ENCODE measurements at places on chromosomes 11 and 22. TPM values are rescaled to one million over a fixed set of nuclear protein-coding genes. Genes with fewer than 3 reads are reported as not detected.
A peak's percentile ranks its signal among the peaks of the same experiment; 100 is the strongest.

GRCh38 chr11:44034639-44035038 lies 13.1 kb upstream of the ACCSL start:
- no peak for DNase-seq

DNA sequence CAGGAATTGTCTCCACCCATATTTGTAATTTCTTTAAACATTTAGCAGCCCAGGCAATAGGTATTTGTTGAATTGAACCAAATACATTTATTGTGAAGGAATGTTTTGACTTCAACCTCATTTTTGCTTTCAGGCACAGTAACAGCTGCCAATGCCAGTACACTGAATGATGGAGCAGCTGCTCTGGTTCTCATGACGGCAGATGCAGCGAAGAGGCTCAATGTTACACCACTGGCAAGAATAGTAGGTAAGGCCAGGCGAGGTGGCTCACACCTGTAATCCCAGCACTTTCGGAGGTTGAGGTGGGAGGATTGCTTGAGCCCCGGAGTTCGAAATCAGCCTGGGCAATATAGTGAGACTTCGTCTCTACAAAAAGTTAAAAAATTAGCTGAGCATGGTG lies 20.9 kb downstream of the ACAT1 start:
- no peak for DNase-seq

GRCh38 chr22:20429254-20430100 lies 8.1 kb downstream of the SCARF2 start:
- DNase-seq = peak; percentile 80

GRCh38 chr22:45402466-45402985 lies 10.9 kb downstream of the SMC1B start:
- DNase-seq = no peak

- DNase-seq = peak; percentile 18
These were observed 26.9 kb downstream of the POLR3H start for GRCh38 chr22:41517172-41518047.

DNA sequence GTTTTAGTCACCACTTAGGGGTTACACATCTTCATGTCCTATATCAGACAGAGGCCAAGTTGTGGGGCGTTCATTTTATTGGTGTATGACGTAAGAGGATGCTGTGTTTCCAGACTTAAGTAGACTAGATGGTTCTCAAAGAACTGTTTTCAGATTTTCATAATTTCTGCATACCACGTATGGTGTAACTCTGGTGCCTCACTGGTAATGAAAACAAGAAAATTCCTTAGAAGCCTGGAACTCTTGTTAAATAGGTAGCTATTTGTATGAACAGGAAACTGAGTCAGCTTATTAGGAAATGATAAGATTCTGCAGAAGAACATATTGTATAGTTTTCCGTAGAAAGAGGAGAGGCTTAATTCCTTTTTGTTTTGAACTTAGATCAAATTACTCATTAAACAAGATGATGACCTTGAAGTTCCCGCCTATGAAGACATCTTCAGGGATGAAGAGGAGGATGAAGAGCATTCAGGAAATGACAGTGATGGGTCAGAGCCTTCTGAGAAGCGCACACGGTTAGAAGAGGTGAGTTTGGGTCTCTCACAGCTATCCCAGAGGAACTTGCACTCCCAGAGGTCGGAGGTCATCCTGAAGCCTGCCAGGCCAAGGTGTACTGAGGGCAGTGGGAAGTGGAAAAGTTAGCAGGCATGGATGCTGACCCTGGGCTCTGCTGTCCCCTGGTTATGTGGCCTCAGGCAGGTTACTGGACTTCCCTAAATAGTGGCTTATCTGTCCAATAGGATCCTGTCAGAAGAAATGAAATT lies 3.9 kb downstream of the CDC45 start:
- no peak for DNase-seq

GRCh38 chr22:38230108-38230825 lies 28.5 kb downstream of the MAFF start:
- DNase-seq = peak; percentile 58

GRCh38 chr11:64531906-64532312 lies 59.1 kb upstream of the SLC22A12 start:
- DNase-seq = no peak

- DNase-seq = no peak
These were observed 113.0 kb downstream of the ME3 start for GRCh38 chr11:86559311-86559945.

- DNase-seq = no peak
These were observed 91.4 kb downstream of the NELL1 start for GRCh38 chr11:20760811-20761210.

DNA sequence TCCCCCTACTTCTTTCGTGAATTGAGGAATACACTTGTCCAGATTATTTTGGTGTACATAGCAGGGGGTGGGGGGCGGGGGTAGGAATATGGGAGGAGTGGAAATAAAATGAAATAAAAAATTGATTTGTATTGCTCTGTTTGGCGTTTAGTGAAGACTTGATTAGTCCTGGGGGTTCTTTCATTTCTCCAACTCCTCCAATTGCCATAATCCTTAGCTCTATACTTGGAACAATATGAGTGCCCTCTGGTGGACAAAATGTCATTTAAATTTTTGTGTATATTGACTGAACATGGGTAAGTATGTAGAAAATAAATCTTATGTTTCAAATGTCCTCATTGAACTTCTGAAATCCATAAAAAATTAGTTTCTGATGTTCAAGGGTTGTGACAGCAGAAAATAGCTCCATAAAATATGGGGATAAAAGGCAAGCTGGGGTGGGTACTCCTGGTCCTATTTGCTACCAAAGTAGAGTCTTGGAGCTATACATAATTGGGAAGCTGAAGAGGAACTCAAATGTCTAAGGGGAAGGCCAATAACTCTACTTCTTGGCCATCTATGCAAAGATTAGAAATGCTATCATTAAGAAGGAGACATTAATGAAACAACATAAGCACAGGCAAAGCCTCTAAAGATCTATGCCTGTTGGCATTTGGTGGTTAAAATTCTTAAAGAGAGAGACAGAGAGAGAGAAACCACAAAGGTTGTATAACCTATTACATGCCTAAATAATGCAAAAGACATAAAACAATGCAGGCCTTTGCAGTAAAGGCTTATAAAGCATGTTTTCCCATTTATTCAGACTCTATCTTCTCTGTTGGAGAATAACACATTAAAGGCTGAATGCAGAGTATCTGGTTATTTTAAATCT lies 421.6 kb downstream of the METTL15 start:
- no peak for DNase-seq

GRCh38 chr11:123034597-123034996 lies 27.3 kb downstream of the HSPA8 start:
- no peak for DNase-seq

GRCh38 chr22:36067235-36067558 lies 38.6 kb upstream of the RBFOX2 start:
- no peak for DNase-seq

- no peak for DNase-seq
These were observed 112.2 kb downstream of the CTTN start for GRCh38 chr11:70510571-70510970.

DNA sequence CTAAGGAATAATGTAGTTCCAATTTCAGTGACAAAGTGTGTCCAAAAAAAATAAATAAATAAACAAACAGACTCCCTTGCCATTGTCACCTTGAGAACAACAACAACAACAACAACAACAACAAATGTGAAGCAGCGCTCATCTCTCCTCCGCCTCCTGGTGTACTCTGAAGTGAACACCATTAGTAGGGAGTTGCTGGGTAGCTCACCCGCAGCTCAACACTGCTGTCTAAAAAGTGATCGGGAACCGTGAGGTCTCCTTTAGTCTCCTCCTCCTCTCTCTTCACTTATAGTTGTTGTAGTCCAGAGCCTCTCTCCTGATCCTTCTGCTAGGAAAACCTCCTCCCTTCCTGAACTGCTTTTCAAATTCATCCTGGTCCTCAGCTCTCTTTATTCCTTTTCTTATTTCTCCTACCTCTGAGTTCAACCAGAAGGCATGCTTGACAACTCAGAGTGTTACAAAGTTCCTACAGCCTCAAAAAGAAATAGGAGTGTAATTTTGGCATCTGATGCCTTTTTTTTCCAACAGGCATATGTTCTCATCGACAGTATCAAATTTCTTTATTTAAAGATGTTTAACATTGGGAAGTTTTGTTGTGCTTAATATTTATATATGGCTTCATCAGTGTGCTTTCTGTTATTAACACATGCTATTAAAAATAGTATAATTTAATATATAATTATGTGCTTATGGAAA lies 215.1 kb downstream of the PGR start:
- DNase-seq = no peak

DNA sequence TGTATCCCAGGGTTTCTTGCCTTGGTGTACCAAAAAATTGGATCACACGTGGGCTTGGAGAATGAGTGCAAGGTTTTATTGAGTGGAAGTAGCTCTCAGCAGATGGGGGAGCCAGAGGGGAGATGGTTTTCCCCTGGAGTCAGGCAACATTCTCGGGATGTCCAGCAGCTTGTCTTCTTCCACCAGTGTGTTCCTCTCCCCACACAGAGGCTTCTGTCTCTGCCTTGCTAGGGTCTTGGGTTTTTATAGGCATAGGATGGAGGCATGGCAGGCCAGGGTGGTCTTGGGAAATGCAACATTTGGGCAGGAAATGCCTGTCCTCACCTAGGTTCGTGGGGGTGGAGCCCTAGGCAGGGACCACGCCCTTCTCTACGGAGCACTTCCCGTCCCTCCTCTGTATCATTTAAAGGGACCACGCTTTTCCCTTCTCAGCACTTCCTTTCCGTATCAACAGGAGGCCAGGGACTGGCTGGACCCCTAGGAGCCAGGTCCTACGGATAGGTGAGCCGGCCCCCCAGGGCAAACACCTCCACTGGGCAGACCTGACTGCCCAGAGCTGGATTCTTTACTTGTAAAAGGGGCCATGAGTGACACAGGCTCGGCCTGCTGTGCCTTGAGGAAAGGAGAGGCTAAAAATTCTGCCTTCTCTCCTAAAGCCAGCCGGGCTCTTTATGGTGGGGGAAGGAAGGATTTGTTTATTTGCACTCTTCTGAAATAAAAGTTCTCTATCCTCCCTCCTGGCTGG lies 55.3 kb upstream of the CCDC188 start:
- DNase-seq = peak; percentile 66

DNA sequence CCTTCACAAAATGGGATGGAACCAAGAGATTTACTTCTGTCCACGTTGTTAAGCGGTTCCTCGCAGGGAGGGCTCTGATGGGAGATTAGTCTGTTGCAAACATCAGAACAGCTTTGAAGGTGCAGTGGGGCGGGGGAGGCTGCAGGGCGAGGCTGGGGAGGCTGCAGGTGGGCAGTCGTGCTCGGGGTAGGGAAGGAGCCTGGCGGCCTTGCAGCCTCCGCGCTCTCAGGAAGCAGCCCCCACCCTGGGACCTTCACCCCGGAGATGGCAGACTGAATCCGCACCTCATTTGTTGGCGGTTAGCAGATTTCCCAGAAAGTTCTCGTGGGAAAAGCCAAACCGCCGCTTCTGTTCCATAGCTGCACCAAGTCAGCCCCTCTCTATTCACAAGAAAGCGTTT lies 237.3 kb downstream of the BRD1 start:
- no peak for DNase-seq

- DNase-seq = no peak
These were observed 26.6 kb upstream of the OOSP4B start for GRCh38 chr11:59990421-59990820.

GRCh38 chr11:95556011-95556341 lies 233.6 kb downstream of the FAM76B start:
- no peak for DNase-seq

DNA sequence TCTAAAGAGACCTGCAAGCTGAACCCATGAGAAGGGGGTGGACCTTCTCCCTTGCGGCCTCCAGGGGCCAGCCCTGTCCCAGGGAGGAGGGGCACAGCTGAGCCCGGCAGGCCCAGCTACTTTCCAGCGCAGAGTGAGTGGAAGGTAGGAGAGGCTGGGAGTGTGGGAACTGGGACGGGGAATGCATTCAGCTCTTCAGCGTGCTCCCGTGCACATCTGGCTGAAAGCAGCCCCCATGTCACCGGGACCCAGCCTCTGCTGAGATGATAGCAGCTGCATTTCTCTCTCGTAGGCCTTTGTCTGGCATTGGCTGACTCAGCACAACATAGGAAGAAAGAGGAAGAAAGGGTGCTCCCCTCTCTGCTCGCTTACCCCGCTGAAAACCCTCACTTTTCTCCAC lies 951.5 kb downstream of the TBC1D22A start:
- no peak for DNase-seq

GRCh38 chr11:77778118-77778517 lies 42.4 kb downstream of the RSF1 start:
- DNase-seq = no peak

- peak; percentile 57 for DNase-seq
These were observed 24.9 kb downstream of the CD44 start for GRCh38 chr11:35163702-35164496.

GRCh38 chr11:123517559-123518364 lies 87.7 kb downstream of the GRAMD1B start:
- no peak for DNase-seq

DNA sequence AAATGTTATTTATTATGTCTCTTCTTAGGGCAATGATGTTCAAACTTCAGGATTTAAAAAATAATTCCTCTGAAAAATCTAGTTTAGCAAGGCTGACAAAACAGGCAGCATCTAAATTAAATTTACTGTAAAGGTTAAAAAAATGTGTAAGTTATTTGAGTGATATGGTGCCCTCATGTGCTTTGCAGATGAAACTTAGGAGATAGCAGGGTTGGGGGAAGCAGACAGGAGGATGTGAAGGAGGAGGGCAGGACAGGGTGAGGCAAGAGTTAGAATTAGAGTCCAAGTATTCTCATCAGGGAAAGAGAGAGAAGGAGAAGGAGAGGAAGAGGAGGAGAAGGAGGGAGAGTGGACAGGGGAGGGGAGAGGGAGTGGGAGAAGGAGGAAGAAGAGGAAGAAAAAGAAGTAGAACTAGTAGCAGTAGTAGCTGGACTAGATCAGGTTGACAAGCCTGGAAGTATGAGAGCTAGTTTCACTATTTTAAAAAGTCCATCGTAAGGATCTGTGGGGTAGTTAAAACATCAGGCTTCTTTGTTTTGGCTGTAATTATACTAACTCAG lies 141.2 kb upstream of the SESN3 start:
- no peak for DNase-seq

- DNase-seq = no peak
These were observed 85.9 kb downstream of the MICAL3 start for GRCh38 chr22:17938484-17938924.

DNA sequence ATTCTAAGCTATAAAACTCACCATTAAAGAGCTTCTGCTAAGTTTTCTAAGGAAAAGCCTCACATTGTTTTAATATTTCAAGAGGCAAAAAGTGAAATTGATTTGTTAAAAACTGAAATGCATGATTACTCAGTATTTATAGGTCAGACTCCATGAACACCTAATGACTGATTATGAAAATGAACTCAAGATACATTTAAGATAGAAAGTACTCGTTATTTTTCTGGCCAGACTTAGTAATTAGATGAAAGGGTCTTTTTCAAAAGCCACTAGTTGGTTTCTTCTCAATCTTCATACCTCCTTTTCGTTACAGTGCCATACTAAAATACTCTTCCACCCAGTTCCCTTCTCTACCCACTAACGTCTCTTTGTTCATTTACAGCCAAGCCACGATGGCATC lies 56.3 kb downstream of the VSIG10L2 start:
- no peak for DNase-seq

The DEFB131B gene
- total RNA-seq = not detected

The YAP1 gene
- total RNA-seq = 0.44 TPM

The CCDC87 gene
- not detected for total RNA-seq

The SHISAL1 gene
- total RNA-seq = not detected

The SPI1 gene
- total RNA-seq = 4.8 TPM

The FAM111B gene
- total RNA-seq = 0.23 TPM

The CALCA gene
- total RNA-seq = not detected

The OSM gene
- total RNA-seq = 1.6 TPM

The NNMT gene
- not detected for total RNA-seq

The KCNE3 gene
- total RNA-seq = not detected
